ENCODE measurements at places on chromosomes 3 and 15.

GRCh38 chr15:90879730-90880366 is 4.5 kb upstream of the FES start:
- no peak for DNase-seq

DNA sequence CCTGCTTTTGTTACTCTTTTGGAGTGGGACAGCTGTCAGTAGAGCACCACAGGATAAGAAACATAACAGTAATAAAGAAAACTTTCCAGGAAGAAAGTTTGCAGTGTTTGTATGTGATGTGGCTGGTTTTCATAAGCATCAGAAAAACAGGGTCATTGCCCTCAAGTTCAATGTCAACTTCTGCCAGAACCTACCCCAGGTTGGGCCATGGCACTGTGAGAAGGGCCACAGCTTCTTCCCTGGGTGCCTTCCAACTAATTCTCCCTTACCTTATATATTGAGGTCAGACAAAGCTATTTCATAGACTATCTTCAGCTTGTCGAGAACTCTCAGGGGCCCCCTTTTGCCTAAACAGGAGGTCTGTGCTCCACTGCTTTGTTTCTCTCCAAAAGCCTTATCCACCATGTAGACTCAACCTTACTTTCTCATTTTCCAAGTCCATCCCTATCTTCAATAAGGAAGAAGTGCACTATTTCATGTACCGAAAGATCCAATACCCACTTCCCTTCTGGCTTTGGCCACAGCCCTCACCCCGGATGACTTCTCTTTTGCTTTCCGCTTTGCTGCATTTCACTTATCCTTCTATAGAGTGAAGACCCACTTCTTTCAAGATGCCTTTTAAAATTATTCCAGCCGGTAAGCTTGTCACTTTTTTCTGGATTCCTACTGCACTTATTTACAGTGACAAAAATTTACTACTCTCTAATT is 38.2 kb upstream of the PLCL2 start:
- no peak for DNase-seq

DNA sequence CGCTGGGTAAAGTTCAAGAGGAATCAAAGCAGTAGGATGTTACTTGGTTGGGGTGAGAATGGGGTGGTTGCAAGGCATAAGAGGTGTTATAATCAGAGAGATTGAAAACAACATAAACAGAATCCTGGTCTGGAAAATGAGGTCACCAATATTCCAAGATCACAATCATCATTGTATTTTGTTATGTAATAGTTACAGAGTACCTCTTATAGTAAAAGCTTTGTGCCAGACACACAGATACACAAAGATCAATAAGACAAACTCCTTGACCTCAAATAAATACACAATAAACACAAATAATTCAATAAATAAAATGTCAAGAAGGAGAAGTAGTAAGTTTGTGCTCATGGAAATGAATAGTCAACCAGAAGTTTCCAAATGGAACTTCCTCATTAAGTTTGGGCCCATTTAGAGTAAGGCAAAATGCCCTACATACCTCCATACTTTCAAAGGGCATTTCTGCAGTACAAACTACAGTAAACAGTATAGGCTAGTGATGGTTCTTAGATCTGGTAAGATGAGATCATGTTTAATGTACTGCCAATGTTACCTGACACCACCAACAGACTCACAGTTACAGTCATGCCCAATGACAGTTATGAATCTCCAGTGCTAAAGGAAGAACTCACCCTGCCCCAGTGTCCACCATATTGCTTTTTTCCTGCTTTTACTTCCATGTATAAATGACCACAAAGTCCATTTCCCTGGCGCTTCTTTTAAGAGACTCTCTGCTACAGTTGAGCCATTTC is 93.4 kb downstream of the KCNMB2 start:
- no peak for DNase-seq

DNA sequence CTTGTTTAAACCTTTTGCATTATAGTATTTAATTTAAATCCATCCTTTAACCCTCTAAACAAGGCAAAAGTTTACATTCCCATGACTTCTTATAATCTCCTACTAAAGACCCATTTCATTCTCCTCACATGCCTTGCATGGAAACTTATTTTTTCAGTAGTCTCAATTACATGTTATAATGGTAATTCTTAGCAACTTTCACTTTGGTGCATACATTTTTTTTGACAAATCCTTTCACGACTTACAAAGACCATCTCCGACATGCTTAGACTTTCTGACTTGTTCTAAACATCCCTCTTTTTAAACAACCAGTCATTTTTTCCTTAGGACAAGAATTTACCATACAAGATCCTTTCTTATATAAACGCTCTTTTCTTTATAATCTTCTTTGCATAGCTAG is 615.4 kb upstream of the GBE1 start:
- DNase-seq = no peak

GRCh38 chr3:76065964-76066363 is 280.6 kb upstream of the ZNF717 start:
- DNase-seq = no peak

DNA sequence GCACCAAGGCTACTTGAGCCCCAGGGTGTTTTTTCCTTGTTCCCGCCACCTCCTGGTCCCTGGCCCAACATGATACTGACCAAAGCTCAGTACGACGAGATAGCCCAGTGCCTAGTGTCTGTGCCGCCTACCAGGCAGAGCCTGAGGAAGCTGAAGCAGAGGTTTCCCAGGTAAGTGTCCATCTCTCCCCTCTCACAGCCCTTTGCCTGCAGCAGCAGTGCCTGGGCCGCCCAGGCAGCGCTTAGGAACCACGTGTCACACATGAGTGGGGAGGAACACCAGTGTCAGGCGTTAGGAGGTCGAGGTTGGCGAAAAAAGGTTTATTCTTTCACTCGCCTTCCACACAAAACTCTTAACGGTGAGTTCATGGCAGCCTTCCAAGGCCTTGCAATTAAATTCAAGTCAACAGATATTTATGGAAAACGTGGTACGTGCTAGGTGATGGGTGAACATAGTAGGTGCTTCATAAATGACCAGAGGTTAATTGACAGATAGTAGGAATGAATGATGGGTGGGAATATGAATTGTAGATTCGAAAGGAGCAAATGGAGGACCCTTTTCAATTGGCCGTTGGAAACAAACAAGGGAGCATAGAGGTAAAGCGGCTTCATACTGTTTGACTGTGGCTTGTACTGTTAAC is 486 bp downstream of the CDIN1 start:
- no peak for DNase-seq
